Activated T-cell treated with anti-CD3 and anti-CD28 coated beads for 24 hours (primary cell): ENCODE measurements at places on chromosomes 1 and 21.

- no peak for DNase-seq
These were observed 90.6 kb downstream of the TRIM11 start for GRCh38 chr1:228315945-228316588.

DNA sequence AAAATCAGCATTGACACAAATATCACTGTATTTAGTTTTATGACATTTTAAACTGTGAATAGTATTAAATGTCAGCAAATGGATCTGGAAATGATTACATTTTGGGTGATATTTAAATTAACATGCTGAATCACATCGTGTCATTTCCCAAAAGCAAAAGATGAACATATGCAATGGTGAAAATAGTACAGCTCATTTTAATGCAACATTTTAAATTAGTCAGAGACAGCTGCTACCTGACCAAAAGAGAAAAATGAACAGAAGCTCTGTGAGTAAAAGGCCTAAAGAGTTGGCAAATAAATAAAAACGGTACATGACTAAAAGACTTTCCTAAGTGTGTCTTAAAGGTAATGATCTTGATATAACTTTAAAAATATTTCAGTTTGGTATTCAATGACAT is 86.0 kb upstream of the GNG4 start:
- no peak for DNase-seq

- DNase-seq = no peak
These were observed 3.2 kb downstream of the NR0B2 start for GRCh38 chr1:26910343-26911160.

DNA sequence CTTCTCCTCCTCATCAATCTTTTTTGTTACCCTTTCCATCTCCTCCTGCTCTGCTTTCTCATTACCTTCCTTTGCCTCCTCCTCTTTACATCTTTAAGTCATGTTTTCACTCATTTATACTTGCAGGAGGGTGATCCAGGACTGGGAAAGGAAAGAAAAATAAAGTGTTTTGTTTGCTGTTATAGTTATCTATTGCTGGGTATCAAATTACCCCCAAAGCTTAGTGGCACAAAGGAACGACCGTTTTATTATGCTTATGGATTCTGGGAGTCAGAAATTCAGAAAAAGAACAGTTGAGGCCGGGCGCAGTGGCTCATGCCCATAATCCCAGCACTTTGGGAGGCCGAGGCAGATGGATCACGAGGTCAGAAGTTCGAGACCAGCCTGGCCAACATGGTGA is 12.5 kb upstream of the AGO4 start:
- DNase-seq = no peak

- no peak for DNase-seq
These were observed 5.5 kb downstream of the DISC1 start for GRCh38 chr1:231632119-231632518.

DNA sequence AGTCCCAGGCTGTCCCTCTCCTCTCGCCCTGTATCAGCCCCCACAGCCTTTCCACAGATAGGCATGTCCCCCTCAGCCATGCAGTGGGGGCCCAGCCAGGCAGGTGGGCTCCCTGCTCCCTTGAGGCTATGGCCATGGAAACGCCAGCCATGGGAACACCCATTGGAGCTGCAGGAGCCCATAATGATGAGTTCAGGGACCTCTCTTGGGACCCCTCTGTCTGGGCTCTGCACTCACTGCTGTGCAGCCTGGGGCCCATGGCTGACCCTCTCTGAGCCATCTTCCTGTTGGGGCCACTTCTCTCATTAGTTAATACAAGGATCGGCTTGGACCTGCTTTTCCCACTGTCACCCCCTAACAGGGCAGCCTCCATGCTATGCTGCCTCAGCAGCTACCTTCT is 33.2 kb downstream of the WNT3A start:
- no peak for DNase-seq
